ENCODE measurements at places on chromosomes 4 and X.
A peak's percentile ranks its signal among the peaks of the same experiment; 100 is the strongest.

DNA sequence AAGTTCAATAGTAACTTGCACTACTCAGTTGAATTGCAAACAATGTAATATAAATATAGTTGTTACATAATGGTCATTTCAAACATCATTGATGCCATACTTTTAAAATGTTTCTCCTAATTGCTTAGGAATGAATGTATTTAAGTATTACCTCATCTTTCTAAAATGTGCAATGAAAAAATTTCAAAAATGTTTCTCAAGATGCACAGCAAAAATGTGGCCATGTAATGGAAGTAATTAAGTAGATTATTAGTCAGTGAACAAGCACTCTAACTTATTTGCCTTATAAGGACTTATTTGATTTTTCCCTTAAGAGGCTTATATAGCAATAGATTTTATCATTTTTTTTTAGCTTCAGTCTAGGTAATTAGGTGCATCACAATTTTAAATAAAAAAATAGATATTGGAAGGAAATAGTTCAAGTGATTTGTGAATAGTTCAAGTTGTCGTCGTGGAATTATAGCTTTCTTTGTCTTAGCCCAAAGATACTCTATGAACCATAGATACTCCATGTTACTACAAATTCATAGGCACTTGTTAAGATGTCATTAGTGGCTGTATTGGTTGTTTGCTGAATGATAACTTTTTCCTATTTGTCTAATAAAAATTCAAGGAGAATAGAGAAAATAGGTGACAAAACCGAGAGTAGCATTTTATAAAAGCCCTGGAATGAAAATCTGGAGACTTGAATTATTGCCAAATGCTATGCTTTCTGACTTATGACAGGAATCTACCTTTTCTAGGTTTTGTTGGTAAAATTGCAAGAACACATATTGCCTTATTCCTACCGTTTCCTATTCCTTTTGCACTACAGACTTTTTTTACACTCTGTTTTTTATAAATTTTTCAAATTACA is 118.5 kb downstream of the TLL1 start:
- no peak for DNase-seq

DNA sequence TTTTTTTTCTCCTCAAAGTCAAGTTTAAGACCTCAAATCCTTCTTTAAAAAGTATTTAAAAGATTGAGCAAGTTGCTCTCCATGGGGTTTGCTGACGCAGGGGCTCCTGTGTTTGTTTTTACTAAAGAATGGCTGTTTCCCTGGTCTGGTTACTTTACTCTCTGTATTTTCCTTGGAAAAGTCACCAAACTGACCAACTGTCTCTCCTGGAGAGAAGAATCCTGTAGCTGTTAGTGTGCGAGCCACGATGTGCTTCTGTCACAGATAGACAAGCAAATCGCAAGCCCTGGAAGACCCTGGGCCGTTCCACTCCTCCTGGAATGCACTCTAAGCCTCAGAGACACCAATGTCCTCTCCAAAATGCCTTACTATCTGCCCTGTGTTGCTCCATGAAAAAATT is 212.1 kb downstream of the CHIC2 start:
- DNase-seq, result no peak

GRCh38 chr4:124990398-124990797 is 277.9 kb upstream of the ANKRD50 start:
- no peak for DNase-seq

- DNase-seq, result no peak
Observed at GRCh38 chr4:7327341-7327885, 107.3 kb downstream of the PSAPL1 start.

GRCh38 chrX:131617182-131617581 is 73.3 kb downstream of the OR13H1 start:
- no peak for DNase-seq

DNA sequence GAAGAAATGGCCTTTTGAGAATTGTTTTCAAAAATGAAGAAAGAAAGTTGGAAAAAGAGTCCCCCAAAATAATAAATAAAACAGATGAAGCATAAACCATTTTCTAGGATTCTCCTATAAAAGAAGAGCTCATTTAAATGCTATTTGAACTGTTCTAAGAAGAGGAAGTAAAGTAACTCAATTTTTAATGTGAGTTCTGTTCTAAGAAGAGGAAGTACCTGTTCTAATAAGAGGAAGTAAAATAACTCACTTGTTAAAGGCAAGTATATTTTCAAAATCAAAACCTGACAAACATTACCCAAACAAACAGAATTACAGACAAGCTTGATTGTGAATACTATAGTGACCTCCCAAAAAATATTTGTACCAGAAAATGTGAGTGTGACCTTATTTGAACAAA is 1326.3 kb downstream of the C4orf33 start:
- DNase-seq, result no peak

GRCh38 chr4:171025343-171025742 is 787.9 kb upstream of the GALNTL6 start:
- DNase-seq, result no peak

DNA sequence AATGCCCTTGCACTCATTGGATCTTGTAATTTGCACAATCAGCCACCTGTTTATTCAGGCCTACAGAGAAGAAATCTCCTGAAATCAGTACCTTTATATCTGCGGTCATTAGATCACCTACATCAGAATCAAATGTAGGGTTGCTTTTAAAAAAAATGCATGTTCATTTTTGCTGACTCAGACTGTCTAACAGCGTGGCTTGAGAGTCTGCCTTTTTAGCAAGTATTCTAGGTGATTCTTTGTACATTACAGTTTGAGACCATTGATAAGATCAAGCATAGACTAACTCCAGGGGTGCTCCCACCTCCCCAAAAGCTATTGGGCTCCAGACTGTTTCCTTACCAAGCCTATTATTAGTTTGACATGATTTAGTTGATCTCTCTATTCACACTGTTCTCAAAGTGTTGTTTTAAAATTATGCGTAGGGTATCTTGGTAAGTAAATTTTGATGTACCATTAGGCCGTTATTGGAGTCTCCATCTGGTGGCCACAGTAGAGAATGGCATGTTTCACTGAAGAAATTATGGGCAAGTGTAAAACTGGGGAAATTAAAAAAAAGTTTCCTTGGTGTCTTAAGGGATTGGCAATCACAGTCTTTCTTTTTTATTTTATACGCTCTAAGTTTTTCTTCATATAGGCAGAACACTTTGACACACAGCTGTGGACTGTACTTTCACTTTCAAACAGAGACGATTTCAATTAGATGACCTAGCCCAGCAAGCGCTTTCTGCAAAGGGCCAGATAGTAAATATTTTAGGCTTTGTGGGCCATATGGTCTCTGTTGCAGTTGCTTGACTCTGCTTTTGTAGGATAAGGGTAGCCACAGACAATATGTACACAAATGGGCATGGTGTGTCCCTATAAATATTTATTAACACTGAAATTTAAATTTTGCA is 33.7 kb upstream of the MSL3 start:
- DNase-seq, result peak; percentile 19

DNA sequence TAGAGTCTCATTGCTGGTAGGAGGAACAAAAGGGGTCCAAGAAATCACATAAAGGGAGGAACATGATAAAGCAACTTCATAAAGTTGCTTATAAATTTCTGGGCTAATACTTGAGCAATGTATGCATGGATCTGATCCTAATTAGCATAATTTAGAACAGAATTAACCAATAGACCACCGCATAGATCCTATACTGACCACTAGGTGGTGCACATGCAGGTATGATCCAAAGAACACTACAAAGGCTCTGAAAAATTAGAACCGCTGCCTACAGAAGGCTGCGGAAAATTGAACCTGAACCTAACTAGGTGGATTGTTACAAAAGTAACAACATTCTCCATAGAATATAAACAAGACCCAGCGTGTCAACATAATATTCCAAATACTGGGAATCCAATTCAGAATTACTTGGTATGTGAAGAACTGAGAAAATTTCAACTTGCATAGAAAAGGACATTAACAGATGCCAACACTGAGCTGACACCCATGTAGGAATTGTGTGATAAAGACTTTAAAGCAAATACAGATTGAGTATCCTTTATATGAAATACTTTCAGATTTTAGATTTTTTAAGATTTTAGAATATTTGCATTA is 23.3 kb downstream of the BRCC3 start:
- peak; percentile 32 for DNase-seq

GRCh38 chrX:21990832-21991231 is 41.3 kb upstream of the PHEX start:
- DNase-seq, result peak; percentile 79

- DNase-seq, result no peak
Observed at GRCh38 chr4:184950926-184951325, 67.4 kb upstream of the HELT start.

DNA sequence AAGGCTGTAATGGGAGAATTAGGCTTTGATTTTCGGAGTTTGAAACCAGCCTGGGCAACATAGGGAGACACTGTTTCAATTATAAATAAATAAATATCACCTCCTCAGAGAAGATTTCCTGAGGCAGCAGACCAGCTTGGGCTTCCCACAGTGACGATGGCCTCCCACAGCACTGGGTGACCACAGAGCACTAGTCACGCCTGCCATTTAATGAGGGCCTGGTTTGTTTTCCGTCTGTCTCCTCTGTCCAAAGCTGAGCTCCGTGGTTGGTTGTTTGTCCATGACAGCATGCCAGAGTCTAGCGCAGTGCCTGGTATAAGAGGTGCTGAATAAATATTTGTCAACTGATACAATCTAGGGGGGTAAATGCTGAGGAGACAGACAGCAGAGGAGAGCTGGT is 10.4 kb upstream of the PDGFRA start:
- DNase-seq, result no peak

- no peak for DNase-seq
Observed at GRCh38 chr4:106471151-106471550, 102.6 kb upstream of the GIMD1 start.

GRCh38 chr4:59571805-59572430 is 1628.2 kb upstream of the ADGRL3 start:
- DNase-seq, result no peak

GRCh38 chrX:70973221-70973620 is 42.3 kb upstream of the SLC7A3 start:
- DNase-seq, result no peak

- DNase-seq, result no peak
Observed at GRCh38 chr4:33427676-33428075, 2707.5 kb downstream of the PCDH7 start.

GRCh38 chr4:7168106-7168505 is 24.2 kb upstream of the SORCS2 start:
- DNase-seq, result no peak

DNA sequence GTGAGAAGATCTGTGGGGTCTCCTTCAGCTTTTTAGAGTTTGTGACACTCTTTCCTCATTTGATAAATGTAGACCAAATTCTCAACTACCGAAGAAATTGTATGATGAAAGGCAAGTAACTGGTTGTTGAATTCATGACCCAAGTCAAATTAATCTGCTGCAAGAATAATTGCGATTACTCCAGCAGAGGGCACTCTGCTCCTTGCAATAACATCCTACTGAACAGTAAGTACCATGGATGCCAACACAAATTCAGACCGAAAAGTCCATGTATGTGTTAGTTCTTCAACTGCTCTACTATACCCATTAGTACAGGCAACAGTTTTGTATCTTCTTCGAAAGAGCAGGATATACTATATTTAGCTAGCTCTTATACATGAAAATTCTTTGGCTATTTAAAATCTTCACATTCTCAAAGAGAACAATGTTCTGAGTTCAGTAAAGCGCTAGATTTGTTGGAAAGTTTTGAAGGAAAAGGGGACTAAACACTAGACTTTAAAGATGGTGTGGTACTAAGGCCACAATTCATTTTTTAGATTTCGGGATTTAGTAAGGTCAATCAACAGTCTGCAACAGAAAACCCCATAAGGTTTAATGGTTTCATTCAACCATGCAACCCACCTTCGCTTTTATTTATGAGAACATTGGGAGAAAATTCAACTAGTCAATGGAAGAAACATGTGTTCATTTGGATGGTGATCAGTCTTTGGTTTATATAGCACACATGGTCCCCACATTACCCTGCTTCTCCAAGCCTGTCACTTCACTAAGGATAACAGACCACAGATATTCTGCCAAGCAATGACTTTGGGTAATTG is 105.4 kb upstream of the TBC1D9 start:
- DNase-seq, result peak; percentile 81

GRCh38 chr4:100314057-100314456 is 123.8 kb upstream of the DDIT4L start:
- no peak for DNase-seq

DNA sequence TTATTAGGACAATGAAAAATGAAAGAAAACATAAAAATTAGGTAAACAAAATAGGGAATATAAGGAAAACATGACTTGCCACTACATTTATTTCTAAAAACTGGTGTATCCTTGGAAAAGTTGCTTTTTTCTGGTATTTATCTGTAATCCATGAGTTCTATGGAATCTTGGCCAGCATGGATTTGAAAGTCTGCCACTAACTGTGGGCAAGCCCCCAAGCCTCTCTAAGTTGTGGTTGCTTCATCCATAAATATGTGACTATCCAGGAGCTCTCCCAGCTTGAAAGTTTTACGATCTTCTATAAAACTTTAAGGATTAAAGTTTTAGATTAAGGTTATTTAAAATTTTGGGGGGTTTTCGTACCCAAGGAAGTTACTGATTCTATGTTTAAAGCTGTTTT is 21.8 kb downstream of the RPS6KA3 start:
- no peak for DNase-seq

DNA sequence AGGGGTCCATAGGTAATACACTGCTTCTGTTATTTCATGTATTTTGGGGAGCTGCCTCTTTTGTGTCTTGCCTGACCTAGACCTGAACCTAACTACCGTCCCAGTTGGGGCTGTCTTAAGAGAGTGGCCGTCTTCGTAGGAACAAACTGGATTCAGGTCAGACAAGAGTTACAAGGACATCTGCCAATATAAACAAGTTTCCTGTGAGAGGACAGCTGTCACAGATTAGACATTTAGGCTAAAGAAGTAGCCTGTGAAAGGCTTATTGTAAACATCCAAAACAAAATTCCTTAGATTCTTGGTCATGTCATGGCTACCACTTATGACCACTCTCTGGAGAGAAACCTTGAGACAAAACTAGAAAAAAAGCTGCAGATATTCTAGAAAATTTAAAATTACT is 797.6 kb upstream of the AADAT start:
- no peak for DNase-seq
